ENCODE measurements at places on chromosomes 12 and 14.
A peak's percentile ranks its signal among the peaks of the same experiment; 100 is the strongest.

GRCh38 chr12:32535288-32535999 is 136.1 kb downstream of the FGD4 start:
- no peak for DNase-seq

- peak; percentile 75 for DNase-seq
These were observed 11.0 kb downstream of the KRT7 start for GRCh38 chr12:52243856-52244614.

GRCh38 chr14:105335735-105336476 is 21.4 kb downstream of the PACS2 start:
- no peak for DNase-seq

DNA sequence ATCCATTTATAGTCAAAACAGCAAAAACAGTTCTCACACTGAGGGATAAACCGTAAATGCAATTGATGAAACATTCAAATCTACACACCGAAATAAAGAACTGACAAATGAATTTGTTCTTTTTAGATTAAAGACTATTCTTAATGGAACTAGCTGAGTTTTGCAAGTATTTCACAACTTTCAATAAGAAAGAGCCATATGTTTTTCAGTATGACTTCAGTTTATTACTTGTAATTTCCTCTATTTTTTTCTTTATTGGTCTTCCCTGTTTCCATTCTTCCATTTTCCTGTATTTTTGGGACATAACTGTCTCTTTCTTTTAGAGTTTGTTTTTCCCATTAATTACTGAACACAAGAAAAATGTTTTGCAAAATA is 4.3 kb downstream of the BCAT1 start:
- no peak for DNase-seq

DNA sequence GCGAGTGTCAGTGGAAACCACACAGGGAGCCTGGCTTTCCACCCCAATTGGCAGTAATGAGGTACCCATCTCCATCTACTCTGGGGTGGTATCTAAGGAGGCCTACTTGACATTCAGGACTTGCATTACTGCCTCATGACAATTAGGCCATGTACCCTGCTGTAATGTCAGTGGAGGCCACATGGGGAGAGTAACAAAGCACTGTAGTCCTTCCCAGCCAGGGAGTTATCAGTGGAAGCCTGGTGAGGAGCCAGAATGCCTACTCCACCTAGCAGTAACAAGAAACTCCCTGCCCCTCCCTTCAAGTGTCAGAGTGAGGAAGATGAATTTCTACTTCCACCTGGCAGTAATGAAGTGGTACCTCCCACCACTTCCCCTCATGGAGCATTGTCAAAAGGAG is 12.5 kb downstream of the TIMM9 start:
- no peak for DNase-seq

DNA sequence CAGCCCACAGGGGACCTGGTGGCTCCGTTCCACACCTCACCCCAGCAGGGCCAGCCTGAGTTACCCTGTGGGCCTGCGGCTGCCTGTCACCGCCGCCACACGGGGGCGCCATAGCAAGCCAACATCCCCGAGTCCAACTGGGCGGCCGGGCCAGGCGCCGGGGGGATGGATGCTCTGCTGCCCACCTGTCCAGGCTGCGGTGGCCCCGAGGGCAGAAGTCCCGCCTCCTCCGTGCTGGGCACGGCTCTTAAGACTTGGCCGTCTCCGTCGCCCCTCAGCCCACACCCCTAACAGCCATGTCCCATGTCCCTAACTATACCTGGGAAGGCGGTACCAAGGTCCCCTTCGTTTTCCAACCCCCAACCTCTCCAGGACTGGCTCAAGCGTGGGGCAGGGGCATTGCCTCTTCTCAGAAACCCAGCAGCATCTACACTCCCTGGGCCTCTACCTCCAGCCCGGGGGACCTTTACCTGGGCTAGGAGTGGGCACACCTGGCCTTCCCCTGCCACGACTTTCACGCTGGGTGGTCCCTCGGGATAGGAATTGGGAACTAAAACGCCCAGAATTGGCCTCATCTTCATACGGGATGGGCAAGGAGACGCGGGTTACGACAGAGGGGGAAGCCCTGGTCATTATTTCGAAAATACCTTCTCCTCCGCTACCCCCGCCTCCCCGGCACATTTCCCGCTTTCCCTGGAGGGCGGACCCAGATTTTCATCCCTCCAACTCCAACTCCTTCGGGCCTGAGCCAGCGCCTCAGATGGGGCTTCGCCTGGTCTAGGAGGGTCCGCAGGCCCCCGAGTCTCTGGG is 1.1 kb upstream of the CYP46A1 start:
- DNase-seq = no peak

- no peak for DNase-seq
These were observed 28.8 kb downstream of the CLSTN3 start for GRCh38 chr12:7158781-7159609.

DNA sequence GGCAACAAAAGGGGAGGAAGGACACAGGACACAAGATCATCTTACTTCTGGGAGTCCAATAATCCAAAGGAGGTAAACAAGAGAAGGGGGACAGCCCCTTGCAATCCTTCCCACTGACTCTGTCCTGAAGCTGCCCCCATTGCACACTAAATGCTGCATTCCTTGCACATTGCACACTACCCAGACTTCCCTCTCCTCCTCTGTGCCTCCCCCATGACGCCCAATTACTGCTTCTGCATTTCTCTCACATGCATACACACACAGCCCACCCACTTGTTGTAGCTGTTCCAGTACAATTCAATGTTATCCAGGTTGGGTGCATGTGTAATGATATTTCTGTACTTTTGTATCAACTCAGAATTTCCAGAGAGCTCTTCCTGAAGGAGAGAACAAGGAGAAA is 5.5 kb downstream of the NDRG2 start:
- DNase-seq = no peak

GRCh38 chr14:21669284-21669683 is 4.3 kb downstream of the OR4E1 start:
- DNase-seq = no peak

- DNase-seq = no peak
These were observed 119.1 kb upstream of the PZP start for GRCh38 chr12:9327320-9327719.

- peak; percentile 10 for DNase-seq
These were observed 473.0 kb downstream of the DPF3 start for GRCh38 chr14:72420749-72421474.

DNA sequence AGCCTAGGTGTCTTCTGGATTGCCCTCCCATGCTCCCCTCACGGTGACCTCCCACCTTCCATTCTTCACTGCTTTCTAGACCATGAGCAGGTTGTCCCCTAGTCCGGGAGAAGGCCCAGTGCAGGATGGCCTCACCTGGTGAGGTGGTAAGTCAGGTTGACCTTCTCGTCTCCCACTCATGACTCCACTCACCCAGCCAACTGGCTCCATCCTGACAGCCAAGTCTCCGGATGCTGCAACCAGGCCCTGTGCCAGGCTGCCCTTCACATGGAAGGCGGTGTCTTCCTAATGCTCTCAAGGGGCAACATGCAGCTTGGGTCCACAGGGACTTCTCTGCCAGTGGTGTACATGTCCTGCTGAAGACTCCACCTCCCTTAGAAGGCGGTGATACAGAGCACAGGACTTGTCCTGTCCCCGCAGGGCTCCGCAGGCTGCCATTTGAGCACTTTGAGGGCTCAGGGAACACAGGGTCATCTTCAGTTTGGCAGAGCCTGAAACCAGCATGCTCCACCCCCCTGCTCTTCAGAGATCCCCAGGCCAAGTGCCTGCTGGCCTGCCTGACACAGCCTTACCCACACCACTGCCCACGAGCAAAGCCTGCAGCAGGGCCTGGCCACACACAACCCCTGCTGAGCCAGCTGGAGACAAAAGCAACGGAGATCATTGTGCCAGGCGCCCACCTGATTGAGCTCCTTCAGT is 25.4 kb downstream of the BATF start:
- no peak for DNase-seq

DNA sequence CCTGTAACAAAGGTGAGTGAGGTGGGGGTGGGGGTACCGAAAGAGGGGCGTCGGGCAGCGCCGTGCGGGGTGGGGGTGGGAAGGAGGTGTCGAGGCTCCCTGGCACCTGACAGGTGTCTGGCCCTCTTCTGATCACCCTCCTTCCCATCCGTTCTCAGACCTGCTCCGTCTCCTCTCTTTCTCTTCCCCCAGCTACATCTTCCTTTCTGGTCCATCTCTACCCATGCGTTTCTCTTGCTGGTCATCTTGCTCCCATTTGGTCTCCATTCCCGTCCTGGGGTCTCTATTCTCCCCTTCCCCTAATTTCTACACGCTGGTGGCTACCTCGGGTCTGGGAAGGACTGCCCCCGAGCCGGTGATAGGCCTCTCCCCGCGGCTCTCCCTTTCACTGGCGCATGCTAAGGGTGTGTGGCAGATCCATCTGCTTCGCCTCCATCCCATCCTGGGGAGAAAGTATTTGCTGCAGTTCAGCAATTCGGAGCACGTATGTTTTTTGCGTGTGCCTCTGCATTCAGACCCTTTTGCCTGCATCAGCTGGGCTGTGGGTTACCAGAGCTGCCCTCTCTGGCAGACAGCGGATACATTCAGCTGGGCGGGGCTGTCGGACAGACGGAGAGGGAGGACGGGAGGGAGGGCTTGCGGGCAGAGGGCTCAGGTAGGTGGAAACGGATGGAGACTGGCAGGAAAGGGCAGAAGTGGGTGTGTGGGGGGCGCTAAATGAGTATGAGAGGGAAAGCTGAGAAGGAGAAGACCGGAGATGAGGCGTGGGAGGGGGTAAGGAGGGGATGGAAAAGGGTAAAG is 730 bp downstream of the CLSTN3 start:
- no peak for DNase-seq

- no peak for DNase-seq
These were observed 42.1 kb upstream of the LIN7A start for GRCh38 chr12:80979816-80980215.

- DNase-seq = no peak
These were observed 112.4 kb upstream of the TMEM132D start for GRCh38 chr12:130016194-130016593.

DNA sequence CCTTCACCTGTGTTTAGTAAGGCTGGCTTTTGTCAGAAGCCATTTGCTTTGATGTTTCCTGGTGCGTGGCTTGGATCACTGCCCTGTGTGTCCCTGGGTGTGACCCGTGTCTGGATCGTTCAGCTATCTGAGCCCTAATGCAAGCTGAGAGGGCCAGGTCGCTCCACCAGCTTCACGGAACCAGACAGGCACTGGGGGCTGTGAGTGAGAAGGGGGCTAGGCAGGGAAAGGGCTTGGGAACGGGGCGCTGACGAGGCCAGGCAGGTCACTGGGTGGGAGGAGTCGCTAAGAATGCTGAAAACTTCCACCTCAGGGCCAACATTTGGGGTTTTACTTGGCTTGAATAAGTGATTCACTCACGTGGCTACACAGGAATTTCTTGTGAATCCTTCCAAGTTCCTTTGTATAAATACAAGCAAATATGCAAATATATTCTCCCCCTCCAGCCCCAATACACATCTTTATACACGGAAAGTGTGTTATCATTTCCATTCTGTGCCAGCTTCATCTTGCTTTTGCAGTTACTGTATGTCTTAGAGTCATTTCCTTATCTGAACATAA is 24.2 kb upstream of the MMP17 start:
- DNase-seq = no peak

- DNase-seq = no peak
These were observed 420.9 kb downstream of the PCNX1 start for GRCh38 chr14:71328183-71328582.

DNA sequence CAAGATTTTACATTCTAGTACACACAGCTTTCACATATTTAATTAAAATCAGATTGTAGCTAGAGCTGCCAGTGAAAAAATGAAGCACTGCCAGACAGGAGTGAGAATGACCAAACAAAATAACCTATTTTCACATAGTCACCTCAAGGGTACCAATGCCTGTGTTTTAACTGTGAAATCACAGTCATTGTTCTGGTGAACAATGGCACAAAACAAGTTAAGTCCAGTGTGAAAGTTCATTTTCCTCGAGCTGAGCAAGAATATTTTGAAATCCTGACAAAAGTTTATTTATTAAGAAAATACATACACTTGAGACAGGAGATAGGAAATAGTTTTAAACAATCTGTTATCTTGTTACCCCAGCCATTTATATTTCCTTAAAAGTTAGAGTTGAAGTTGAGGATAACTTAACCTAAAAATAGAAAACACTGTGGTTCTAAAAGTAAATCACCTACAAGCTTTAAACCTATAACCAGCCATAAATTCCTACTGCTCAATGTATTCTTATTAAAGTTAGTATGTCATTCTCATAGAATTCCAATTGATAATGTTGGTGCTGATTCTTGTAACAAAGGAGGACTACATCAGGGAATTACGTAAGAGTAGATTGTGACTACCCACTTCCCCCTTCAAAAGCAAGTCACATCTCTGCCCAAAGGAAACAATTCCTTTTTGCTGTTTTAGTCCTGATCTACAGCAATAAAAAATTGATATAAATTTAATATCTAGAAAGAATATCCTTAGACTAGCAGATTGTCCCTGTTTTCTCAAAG is 15.9 kb downstream of the DENND5B start:
- no peak for DNase-seq

- DNase-seq = no peak
These were observed 69.9 kb upstream of the MON2 start for GRCh38 chr12:62396750-62397149.

- DNase-seq = no peak
These were observed 65.4 kb upstream of the AMIGO2 start for GRCh38 chr12:47145188-47145587.

- DNase-seq = peak; percentile 29
These were observed 27.3 kb upstream of the CHPT1 start for GRCh38 chr12:101670007-101670671.

DNA sequence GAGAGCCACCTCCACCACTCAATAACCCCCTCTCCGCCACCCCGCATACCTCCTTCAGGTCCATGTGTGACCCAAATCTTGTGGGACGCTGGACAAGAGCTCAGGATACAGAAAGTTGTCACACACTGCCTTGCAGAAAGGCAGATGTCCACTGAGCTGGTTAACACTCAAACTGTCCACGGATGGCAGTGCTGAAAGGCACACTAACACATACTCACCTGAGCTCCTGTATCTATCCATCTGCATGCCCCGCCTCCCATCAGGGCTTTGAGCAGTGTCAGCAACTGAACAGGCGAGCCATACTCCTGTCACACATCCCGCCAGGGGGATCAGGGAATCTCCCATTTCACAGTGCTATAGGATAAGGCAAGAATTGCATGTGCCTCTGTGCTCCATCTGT is 642.0 kb downstream of the GALC start:
- DNase-seq = no peak

GRCh38 chr12:115942346-115942745 is 335.1 kb downstream of the MED13L start:
- DNase-seq = no peak

- DNase-seq = no peak
These were observed 379.4 kb downstream of the ALG10 start for GRCh38 chr12:34401659-34402227.

DNA sequence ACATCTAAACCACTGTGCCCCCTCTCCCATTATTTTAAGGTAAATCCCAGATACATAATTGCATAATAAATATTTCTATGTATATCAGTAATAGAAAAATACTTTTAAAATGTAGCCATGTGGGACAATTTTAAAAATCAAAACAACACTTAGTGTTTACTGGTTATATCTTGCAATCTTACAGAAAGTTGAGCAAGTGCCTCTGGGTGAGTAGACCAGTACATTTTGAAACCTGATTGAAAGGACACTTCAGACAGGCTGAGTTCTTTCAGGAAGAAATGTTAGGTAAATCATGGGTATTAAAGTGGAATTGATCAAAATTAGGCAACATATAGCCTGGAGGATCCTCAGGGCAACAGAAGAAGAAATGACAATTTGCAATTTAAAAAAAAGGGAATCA is 7.2 kb downstream of the SLC38A4 start:
- no peak for DNase-seq

GRCh38 chr14:103606963-103607668 is 21.9 kb upstream of the KLC1 start:
- peak; percentile 72 for DNase-seq

- DNase-seq = no peak
These were observed 77.5 kb upstream of the KRAS start for GRCh38 chr12:25328072-25328712.
